Left lobe of liver (tissue), 2 donors: ENCODE measurements at places on chromosomes 1 and 21. TPM values are rescaled to one million over a fixed set of nuclear protein-coding genes. Genes with fewer than 3 reads are reported as not detected.
A peak's percentile ranks its signal among the peaks of the same experiment; 100 is the strongest.

Gene TCEANC2
- total RNA-seq, result 2.9 TPM

Gene NSL1
- 17.8 TPM for total RNA-seq

Gene PEF1
- 24.3 TPM for total RNA-seq

Gene NEK2
- 0.13 TPM for total RNA-seq

Gene SMG5
- 43.3 TPM for total RNA-seq

Gene GSTM1
- total RNA-seq, result not detected

Gene DPT
- total RNA-seq, result 1.3 TPM

Gene CAPN9
- total RNA-seq, result not detected

Gene ABCA4
- 0.83 TPM for total RNA-seq

DNA sequence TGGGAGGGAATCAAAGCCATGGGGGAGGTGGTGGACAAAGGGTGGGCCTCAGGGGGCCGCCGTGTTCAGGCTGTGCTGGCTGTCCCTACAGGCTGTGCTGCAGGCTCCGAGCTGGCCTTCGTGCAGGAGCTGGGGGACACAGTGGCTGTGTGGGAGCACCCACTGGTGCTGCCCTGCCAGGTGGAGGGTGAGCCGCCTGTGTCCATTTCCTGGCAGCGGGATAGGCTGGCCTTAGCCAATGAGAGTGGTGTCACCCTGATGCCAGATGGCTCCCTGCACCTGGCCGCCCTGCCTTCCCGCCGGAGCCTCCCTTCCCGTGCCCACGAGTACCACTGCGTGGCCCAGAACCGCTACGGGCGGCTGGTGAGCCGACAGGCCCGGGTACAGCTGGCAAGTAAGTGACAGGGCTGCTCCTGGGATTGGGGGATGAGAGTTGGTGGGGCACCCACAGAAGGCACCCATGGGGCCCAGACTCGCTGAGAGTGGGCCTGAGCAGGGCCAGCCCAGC is 20.2 kb downstream of the SLC27A3 start:
- DNase-seq, result no peak

DNA sequence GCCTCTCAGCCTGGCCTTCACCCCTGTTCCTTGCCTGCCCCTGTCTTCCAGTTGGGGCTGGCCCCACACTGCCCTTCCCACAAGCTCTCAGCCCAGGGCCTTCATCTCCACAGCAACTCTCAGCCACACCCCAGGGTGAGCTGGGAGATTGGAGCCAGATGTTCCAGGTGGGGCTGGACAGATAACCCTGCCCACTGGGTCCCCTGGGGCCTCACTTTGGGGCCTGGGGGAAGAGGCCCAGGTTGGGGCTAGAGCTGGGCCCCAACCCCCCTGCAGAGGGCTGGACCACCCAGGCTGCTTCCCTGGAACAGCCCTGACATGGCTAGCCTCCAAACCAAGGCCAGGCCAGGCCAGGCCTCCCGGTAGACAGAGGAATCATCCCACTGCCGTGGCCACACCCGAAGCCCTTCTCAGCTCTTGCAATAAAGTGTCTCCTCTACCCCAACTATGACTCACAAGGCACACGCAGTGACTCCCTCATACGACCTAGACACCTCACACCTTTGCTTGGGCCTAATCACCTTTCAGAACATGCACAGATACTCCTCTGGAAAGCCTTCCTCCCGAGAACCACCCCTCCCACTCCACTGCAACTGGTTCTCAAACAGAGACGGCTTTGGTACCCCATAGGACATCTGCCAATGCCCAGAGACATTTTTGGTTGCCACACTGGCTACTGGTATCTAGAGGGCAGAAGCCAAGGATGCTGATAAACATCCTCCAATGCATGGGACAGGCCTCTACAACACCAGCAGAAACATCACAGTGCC is 22.2 kb downstream of the SLC2A1 start:
- DNase-seq, result no peak

DNA sequence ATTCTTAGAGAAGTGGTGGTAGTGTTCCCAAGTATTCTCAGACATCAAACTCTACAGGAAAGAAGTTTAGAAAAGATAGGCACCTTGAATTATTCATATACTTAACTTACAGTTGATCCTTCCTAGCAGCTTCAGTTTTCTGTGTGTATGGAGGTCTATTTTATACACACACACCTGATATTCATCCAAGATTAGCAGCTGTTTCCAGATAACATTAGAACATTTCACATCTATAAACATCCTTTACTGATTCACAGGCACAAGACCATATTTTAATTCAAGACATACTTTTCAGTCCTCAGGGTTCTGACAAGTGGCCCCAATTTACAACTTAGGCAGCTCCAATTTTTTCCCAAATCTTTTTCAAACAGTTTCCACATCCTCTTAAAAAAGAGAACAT is 287.8 kb upstream of the USP25 start:
- DNase-seq, result no peak

GRCh38 chr1:151547119-151547899 is 7.2 kb downstream of the TUFT1 start:
- DNase-seq, result peak; percentile 91

DNA sequence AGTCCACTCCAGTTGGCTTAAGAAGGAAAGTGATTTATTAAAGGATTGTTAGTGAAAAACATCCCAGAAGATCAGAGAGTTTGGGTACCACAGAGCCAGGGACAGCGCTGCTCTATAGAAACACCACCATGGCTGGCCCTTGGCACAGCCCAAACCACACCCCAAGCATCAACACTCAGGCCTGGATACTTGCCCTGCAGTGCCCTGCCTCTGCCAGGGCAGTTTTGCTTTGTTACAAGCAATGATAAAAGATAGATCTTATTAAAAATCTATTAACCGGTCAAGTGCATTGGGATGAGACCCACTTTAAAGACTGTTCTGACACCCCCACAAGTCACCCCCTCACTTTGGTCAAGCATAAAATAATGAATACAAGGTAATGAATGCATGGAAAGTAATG is 56.6 kb downstream of the KIF21B start:
- DNase-seq, result no peak

- DNase-seq, result no peak
Measured at GRCh38 chr1:185353124-185353523, 36.1 kb upstream of the IVNS1ABP start.

- no peak for DNase-seq
Measured at GRCh38 chr1:181817091-181817490, 244.4 kb downstream of the ZNF648 start.

- DNase-seq, result no peak
Measured at GRCh38 chr1:1451696-1452364, 2.3 kb downstream of the ATAD3C start.

DNA sequence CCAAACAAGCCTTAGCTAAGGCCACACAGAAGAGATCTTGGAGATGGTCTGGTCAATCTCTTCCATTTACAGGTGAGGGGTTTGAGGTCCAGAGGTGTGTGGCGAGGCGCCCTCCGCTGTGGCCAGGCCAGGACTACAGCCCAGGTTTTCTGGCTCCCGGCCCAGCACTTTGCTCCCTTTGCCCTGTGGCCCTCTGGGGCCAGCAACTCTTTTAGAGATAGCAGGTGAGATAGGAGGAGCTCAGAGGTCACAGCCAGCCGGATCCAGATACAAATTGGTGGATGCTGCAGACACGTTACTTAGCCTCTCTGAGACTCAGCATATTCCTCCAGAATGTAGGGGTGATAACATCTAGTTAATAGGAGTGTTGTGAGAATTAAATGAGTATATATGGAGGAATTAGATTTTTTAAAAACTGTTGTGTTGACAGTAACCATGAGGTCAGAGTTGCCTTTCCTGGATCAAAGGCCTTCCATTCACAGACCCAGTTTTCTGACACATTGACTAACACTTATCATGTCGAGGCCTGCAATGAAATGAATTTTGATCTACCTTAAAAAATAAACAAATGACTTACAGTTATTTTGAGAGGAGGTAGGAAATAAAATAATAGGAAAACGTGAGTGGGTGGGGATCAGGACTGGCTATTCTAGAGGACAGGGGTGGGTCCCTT is 16.6 kb downstream of the TEX35 start:
- DNase-seq, result peak; percentile 91

DNA sequence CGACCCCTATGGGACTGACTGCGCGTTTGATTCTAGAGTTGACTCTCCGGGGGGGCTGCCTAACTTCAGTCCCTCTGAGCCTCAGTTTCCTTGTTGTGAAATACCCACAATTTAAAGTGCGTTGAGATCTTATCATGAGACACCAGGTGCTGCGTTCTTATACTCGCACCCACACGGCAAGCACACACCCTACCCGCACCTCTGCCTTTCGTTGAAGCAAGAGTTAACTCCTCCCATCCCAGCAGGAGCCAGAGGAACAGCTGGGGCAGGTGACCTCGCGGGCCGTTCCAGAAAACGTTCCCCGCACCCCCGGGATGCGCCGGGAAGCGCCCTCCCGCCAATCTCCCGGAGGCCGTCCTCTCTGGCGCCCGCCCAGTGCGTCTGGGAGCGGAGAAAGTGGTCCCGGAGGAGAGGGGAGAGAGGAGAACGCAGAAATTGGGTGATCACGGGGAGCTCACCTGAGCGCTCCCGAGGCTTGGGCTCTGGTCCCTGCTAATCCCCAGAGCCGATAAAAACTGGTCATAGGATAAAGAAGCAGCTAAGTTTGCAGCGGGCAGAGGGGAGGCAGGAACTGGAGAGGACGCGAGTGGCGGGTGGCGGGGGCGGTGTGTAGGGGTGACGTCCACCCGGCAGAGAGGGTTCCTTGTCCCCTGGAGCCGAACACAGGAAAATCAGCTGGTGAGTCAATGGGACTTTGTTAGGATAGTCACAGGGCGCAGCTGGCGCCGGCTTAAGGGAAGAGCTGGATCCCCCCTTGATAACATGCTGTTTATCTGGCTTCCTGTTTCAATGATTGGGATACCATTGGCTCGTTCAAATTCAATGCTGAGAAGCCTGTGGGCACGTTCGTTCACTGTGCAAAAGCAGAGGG is 869 bp downstream of the NAV1 start:
- DNase-seq, result no peak

GRCh38 chr1:66644331-66644730 is 107.9 kb upstream of the DYNLT5 start:
- DNase-seq, result no peak

- DNase-seq, result no peak
Measured at GRCh38 chr1:66580081-66580480, 46.1 kb downstream of the SGIP1 start.

GRCh38 chr1:234706931-234707330 is 97.0 kb upstream of the IRF2BP2 start:
- peak; percentile 21 for DNase-seq

- DNase-seq, result no peak
Measured at GRCh38 chr1:57443004-57443403, 19.1 kb upstream of the DAB1 start.

- DNase-seq, result no peak
Measured at GRCh38 chr1:60678802-60679201, 403.6 kb upstream of the NFIA start.

GRCh38 chr1:156104065-156104810 is 10.3 kb upstream of the LMNA start:
- no peak for DNase-seq

GRCh38 chr1:204943495-204943894 is 72.8 kb downstream of the NFASC start:
- DNase-seq, result peak; percentile 55

DNA sequence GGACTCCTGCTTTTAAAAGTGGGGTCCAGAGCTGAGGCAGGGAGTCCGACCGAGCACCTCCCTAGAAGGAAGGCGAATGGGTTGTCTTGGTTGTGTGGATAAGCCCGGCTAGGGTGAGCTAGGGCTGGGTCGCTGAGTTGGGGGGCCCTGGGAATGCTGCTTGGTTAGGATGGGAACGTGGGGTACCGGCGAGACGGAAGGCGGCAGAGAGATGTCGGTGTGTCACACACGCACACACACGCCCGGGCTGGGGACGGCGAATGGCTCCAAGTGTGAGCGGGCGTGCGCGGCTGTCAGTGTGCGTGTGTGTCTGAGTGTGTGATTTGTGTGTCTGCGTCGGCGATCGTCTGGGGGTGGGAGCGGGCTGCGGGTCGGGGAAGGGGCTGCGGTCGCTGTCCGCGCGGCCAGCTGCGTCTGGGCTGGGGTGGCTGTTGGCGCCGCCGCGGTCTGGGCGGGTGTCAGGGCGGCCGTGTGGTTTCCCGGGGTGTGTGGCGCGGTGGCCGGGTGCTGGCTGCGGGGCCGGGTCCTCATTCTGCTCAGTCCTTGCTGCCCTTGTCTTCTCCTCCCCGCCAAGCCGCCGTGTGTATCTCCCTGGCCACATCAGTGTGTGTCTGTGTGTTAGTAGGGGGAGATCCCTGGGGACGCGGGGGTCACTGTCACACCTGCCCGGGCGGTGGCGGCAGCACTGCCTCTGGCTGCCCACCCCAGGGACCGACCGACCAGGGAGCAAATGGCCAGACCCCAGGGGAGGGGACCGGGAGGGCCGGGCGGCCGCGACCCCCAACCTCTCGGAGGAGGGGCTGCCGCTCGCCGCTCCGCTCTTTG is 1.1 kb downstream of the EFNA3 start:
- DNase-seq, result no peak

GRCh38 chr21:44071359-44072104 is 35.7 kb upstream of the PWP2 start:
- no peak for DNase-seq

GRCh38 chr1:68162761-68163160 is 69.6 kb downstream of the WLS start:
- DNase-seq, result no peak

GRCh38 chr1:1432274-1432950 is 3.1 kb upstream of the VWA1 start:
- DNase-seq, result no peak
